ENCODE measurements at places on chromosomes 11 and 22. TPM values are rescaled to one million over a fixed set of nuclear protein-coding genes. Genes with fewer than 3 reads are reported as not detected.

The FAM227A gene
- 14.0 TPM for polyA plus RNA-seq

The C11orf97 gene
- polyA plus RNA-seq = not detected

The CRYAB gene
- not detected for polyA plus RNA-seq

The CCDC89 gene
- not detected for polyA plus RNA-seq

The INPP5J gene
- polyA plus RNA-seq = 9.4 TPM

The FJX1 gene
- 56.3 TPM for polyA plus RNA-seq

The CHRDL2 gene
- not detected for polyA plus RNA-seq

The RAG2 gene
- polyA plus RNA-seq = not detected

The FAM111A gene
- 3.2 TPM for polyA plus RNA-seq

The CEND1 gene
- polyA plus RNA-seq = 11.8 TPM

The PATE2 gene
- polyA plus RNA-seq = not detected

The NFAM1 gene
- not detected for polyA plus RNA-seq

The SYT8 gene
- not detected for polyA plus RNA-seq

The P2RX6 gene
- polyA plus RNA-seq = 0.17 TPM

The RTN4RL2 gene
- polyA plus RNA-seq = 0.66 TPM
